Mesenchymal stem cell (in vitro differentiated cells and primary cell): ENCODE measurements at places on chromosomes 2 and 18.

DNA sequence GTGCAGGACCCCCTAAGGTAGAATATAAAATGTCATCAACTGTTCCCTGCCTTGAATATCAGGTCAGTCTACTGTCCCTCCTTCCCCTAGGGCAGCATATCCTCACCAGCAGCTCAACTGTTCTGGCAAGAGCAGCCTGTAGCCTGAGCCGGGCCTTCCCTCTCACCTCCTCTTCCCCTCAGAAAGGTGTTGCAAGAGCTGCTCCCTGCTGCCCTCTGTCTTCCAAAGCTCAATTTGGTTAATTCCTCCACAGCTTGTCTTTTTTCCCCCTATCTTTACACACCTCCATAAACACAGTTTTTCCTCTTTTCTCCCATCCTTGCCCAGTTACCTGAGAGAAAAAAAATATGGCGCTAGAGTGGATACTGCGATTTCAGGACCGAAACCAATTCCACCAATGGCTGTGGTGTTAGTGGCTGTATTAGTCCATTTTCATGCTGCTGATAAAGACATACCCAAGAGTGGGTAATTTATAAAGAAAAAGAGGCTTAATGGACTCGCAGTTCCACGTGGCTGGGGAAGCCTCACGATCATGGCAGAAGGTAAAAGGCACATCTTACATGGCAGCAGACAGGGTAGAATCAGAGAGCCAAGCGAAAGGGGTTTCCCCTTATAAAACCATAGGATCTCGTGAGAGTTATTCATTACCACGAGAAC lies 184.7 kb downstream of the MREG start:
- DNase-seq, result peak; percentile 53

GRCh38 chr2:160472839-160473251 lies 20.8 kb downstream of the RBMS1 start:
- peak; percentile 90 for DNase-seq

DNA sequence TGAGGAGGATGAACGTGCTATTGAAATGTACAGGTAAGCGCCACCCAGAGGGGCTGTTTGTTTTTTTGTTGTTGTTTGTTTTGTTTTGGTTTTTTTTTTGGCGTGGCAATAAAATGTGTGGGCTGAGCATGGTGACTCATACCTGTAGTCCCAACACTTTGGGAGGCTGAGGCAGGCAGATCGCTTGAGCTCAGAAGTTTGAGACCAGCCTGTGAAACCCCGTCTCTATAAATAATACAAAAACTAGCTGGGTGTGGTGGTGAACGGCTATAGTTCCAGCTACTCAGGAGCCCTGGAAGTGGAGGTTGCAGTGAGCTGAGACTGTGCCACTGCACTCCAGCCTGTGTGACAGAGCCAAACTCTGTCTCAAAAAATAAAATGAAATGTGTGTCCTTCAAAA lies 6.2 kb downstream of the PDCL3 start:
- no peak for DNase-seq

DNA sequence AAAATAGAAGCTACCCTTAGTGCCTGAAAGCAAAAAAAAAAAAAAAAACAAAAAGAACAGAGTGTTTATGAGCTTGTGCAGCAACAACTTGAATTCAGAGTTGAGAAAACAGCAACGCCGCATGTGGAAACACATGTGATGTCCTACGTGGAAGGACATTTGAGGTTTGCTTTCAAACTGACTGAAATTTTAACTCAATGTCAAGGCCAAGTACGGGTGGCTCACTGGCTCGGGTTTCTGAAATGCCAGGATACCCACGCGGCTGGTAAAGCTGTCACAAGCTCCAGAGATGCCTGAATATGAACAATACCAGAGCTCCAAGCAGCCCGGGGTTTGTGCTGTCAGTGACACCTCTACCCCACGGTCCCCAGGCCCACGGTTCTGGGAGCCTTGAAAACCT lies 72.2 kb upstream of the THOC1 start:
- no peak for DNase-seq

DNA sequence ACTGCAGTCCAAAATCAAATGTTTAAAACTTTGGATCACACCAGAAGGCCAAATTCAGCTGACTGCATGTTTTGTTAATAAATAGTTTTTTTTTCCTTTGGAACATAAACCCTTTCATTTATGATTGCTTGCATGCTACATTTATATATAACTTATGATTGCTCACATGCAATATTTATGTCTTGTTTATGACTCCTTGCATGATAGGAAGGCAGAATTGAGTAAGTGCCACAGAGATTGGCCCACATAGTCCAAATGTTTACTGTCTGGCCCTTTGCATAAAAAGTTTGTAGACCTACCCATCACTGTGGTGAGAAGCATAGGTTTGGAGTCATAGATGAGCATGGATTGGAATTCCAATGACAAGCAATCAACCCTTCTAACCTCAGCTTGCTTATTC lies 30.8 kb downstream of the WDFY1 start:
- DNase-seq, result peak; percentile 27

- DNase-seq, result no peak
Observed at GRCh38 chr18:26086959-26087358, 3.5 kb downstream of the SS18 start.

- DNase-seq, result no peak
Observed at GRCh38 chr2:177282787-177283572, 18.5 kb upstream of the NFE2L2 start.

GRCh38 chr18:383135-383534 lies 115.3 kb upstream of the THOC1 start:
- no peak for DNase-seq

DNA sequence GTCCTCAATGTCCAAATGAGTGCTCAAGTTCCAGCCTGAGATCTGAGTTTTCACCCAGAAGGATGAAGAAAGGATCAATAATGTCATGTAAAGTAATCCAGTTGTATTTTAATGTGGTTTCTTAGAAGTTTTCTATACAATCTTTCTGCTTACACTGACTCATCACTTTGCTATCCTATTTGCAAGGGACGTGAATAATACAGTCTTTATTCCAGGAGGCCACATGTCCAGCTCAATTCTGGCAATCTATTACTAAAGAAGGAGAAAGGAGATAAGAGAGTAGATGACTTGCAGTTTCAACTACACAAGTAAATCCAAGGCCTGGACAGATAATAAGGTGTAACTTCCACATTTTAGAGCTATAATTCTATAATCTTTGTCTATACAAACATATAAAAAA lies 601.1 kb upstream of the SETBP1 start:
- peak; percentile 75 for DNase-seq

GRCh38 chr2:205582366-205582765 lies 99.9 kb upstream of the NRP2 start:
- no peak for DNase-seq

DNA sequence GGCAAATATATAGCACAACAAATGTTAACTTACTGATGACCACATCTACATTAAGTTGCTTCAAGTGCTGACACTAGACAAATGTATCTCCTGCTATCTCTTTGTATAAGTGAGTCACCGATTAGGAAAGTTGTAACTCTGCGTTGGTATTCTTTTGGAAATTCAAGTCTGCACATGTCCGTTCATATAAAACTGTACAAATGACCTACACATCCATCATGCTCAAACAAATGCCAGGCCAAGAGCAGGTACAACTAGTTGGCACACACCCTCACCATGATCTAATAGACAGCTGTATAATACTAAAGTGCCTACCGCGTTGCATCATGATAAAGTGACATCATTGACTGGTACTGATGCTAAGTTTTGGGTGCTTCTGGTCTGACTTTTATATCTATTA lies 141.1 kb downstream of the RBMS1 start:
- peak; percentile 91 for DNase-seq

GRCh38 chr2:151974988-151975387 lies 123.9 kb downstream of the CACNB4 start:
- DNase-seq, result no peak

DNA sequence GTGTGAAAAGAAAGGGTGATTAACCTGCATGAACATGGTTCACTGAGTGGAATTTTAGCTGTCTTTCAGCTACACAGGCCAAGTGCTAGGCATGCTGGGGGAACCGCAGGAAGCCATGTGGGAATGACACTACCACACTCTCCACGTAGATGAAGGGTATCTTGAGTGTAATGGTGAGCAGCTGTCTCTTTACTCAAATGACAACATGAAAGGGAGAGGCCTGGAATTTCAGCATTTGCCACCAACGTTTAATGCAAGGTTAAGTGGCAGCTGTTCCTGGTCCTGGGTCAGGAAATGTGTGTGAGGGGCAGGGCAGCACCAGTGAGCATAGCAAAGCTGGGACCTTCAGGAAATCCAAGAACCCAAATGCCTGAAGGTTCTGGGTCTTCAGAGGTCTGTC lies 588.4 kb downstream of the SLC4A3 start:
- DNase-seq, result no peak

DNA sequence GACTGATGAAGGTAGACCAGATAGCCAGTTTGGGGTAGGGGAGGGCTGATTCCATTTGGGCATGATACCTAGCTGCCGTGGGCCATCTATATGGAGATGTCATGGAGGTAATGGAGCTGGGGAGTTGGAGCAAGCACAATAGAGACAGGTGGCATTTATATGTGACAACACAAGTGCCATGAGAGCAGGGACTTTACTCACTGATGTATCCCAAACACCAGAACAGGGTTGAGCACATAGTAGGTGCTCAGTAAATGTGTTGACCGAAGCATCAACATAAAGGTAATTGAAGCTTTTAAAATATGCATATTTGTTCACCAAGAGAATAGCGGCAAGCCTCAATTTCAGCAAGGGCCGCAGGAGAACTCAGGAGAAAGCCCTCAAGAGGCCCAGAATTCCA lies 15.0 kb downstream of the SLC30A3 start:
- DNase-seq, result no peak

DNA sequence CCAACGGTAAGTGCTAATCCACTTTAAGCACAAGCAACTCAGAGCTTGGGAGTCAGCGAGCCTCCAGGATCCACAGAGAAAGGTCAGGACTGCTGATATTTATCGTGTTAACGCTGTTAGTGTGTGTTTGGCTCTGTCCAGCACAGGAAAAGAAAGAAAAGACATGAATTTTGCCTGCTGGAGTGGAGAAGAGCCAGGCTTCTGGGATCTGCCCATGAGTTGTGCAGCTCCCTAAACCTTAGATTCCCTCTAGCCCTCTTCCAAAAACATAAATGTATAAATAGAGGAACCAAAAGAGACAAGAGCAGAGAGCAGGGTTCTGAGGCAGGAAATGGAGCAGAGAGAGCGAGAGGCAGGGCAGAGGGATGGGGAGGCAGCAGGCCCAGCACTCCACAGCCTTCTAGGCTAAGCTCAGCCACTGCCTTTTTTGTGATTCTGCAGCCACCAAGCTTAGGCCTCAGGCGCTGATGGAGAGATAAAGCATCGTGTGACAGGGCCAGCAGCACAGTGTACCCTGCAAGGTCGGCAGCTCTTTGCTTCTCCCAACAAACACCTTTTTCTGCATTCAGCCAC lies 14.5 kb upstream of the MAT2A start:
- DNase-seq, result peak; percentile 75

DNA sequence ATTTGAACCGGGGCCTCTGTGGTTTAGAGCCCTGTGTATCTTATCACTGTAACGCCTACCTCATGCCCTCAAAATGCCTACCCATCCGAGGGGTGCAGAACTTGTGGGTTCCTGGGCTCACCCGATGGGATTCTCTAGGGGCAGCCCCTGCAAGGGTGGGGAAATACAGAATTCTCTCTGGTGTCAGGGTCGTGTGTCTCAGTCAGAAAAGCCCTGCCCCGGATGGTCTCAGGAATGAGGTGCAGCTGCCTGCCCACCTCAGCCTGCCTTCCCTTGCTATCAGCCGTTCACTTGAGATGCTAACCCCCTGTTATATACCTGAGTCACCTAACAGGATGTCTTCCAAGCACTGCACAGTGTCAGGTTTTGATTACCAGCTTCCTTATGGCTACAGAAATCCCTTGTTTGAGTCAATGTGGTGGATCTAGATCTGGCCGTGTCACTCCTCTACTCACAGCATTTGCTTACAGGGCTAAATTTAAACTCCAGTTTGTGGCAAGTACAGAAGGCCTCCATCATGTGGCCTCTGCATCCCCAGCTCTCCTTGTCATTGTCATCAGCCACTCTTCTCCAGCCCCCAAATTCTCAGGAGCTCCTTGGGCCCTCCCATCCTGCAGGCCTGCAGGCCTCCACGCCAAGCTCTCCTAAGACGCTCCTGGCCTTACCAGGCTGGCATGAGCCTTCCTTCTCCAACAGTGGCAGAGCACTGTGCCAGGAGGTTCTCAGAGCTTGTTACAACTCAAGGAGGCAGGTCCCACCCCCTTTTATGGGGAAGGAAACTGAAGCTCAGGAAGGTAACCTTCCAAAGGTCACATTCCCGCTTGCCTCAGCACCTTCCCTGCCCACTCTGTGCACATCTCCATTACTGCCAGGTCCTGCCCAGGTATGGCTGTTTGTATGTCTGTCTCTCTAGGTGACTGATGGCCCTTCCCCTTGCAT lies 14.3 kb upstream of the MAP3K2 start:
- no peak for DNase-seq

- DNase-seq, result no peak
Observed at GRCh38 chr2:88747990-88748389, 56.5 kb downstream of the RPIA start.
